ENCODE measurements at places on chromosomes 7 and 10.

DNA sequence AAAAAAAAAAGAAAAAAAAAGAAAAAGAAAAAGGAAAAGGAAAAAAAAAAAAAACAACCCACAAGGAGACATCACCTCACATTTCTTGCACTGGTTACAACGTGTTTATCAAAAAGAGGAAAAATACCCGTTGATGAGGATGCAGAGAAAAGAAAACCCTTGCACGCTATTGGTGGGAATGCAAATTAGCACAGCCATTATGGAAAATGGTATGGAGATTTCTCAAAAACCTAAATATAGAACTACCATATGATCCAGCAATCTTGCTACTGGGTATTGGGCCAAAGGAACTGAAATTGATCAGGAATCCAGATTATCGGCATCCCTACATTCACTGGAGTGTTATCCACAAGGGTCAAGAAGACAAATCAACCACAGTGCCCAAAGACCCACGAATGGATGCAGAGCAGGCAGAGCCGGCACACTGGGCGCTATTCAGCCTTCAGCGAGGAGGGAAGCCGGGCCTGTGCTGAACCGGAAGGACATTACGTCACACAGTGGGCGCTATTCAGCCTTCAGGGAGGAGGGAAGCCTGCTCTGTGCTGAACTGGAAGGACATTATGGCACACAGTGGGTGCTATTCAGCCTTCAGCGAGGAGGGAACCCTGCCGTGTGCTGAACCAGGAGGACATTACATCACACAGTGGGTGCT lies 258.7 kb downstream of the ZMYND11 start:
- DNase-seq, result no peak

- DNase-seq, result no peak
These were observed 25.2 kb downstream of the IRF5 start for GRCh38 chr7:128962899-128963298.

DNA sequence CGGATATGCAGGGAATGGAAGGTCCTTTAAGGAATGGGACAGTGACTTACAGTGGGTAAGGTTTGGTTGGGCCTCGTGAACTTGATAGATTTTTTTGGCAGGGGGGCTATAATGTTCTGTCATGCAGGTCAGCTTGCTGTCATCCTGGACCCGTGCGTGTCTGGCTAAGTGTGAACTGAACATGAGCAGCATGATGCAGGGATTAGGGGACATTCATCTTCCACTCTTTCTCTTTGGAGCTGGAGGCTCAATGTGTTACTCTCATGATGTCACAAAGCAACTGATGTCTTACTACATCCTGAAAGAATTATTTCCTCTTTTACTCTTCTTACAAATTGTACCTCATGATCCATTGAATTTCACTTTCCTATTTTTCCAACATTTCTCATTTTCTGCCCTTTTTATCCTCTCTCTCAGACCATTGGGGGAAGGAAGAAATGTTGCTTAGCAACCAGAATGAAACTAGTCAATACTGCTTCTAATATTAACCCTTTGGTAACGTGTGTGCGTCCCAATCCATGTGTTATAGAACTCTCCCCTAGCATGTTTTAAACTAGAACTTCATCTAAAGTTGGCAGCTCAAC lies 549.1 kb downstream of the LRMDA start:
- no peak for DNase-seq

GRCh38 chr10:57457972-57458512 lies 809.7 kb downstream of the IPMK start:
- no peak for DNase-seq

DNA sequence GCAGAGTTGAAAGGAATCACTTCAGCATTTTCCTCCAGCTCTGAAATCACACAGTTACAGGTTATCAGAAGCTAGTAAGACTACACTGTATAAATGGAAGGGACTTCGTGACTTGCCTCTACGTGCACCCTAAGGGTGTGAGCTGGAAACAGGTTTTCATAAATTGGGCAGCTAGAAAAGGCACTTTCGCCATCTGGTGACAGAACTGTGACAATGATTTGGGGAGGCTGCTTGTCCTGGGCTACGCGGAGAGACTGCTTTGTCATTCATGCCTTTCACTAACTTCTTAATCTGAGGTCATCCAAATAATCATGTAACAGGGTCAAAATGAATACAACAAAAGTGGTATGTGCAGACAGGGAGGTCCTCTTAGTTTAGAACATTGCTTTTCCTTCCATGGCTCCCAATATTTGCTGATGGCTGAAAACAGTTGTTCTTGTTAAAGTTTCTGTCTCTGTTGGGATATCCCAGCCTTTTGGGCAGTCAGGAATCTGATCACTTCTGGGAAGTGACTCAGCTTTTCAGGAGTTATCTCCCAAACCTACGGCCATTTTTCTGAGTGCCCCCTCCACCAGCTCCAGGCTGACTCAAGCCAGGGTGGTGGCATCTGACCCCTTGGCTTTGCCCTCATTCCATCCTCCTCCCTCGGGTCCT lies 17.8 kb downstream of the VWC2 start:
- no peak for DNase-seq

DNA sequence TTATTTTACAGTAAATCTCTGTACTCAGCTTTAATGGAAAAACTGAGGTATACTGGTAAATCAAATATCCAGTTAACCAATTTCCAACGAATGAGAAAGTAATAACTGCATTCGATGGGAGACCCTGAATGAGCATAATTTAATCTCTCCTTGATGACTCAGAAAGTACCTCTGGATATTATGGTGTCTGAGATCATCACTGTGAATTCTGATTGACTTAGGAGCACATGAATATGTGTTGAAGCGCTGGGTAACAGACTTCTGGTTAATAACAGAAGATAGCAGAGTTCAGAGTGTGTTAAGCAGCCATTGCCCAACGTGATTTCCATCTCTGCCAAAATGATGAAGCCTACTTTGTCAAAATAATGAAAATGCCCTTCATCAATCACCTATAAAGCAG lies 116.6 kb downstream of the NRP1 start:
- DNase-seq, result peak; percentile 13

DNA sequence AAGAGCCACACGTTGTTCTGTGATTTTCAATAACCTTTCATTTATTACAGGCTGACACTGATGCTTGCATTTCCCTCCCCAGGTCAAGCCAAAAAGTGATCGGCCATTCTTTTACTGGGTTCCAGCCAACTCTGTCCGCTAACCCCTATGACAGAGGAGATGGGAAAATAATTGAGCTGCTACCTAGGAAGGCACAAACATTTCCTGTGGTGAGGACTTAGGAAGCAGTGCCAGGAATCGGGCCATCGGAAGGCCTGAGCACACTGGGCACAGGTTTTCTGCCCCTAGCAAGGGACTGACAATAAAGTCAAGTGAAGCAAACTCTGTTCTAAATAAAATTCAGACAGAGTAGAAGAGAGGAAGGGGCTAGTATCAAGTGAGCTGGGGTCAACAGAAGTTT lies 313.0 kb upstream of the AOAH start:
- DNase-seq, result peak; percentile 88

GRCh38 chr7:28570970-28571288 lies 158.6 kb downstream of the CREB5 start:
- no peak for DNase-seq

- DNase-seq, result no peak
These were observed 86.4 kb upstream of the TRIL start for GRCh38 chr7:29044554-29044953.

- peak; percentile 19 for DNase-seq
These were observed 131.8 kb downstream of the SNX10 start for GRCh38 chr7:26423436-26423835.

- peak; percentile 63 for DNase-seq
These were observed 44.0 kb upstream of the HPSE2 start for GRCh38 chr10:99279626-99280111.

DNA sequence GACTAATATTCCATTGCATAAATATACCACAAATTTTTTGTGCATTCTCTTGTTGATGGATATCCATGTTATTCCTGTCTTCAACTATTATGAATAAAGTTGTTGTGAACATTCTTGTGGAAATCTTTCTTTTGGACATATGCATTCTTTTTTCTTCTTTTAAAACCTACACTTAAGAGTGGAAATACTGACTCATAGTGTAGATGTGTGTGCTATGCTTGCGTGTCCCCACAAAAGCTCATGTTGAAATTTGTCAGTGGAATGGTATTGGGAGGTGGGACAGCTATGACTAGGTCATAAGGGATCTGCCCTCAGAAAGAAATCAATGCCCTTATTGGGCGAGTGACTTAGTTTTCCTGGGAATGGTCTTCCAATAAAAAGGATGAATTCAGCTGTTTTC lies 203.6 kb upstream of the PRSS58 start:
- no peak for DNase-seq

GRCh38 chr10:14010101-14010558 lies 320.6 kb downstream of the FRMD4A start:
- peak; percentile 77 for DNase-seq

GRCh38 chr10:389261-389790 lies 254.1 kb downstream of the ZMYND11 start:
- no peak for DNase-seq

- no peak for DNase-seq
These were observed 63.0 kb upstream of the MGMT start for GRCh38 chr10:129404091-129404490.

DNA sequence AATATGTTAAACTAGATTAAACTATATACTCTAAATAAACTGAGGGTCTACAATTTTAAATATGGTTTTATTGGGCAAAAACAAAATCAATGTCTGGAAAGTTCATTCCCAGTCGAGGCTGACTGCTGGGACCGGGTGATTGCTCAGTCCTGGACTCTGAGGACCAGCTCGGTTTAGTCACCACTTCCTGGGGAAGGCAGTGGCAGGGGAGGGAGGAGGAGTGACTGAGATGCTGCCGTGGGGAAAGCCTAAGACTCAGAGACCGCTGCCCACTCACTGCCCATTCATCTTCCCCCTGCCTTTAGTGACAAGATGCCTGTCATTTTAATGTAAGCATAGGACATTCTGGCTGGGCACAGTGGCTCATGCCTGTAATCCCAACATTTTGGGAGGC lies 29.0 kb downstream of the ATOH7 start:
- no peak for DNase-seq

DNA sequence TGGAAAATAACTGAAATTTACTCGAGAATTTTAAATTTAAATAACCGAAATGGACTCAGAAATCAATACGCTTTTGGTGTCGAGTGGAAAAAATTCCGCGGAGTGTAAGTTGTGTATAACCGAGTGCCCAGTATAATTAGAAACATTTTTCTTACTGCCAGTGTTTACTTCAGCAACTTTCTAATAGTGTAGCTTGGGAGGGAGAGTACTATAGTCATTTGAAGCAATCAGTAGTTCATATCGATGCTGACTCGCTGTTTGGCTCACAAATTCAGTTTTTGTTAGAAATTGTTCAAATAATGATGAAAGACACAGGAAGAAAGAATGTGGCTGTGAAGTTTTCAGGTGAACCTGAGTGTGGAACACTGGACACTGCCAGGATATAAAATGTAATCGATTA lies 658.6 kb upstream of the FOXK1 start:
- DNase-seq, result no peak

- DNase-seq, result peak; percentile 93
These were observed 18.4 kb downstream of the SPOCK2 start for GRCh38 chr10:72069751-72070526.

DNA sequence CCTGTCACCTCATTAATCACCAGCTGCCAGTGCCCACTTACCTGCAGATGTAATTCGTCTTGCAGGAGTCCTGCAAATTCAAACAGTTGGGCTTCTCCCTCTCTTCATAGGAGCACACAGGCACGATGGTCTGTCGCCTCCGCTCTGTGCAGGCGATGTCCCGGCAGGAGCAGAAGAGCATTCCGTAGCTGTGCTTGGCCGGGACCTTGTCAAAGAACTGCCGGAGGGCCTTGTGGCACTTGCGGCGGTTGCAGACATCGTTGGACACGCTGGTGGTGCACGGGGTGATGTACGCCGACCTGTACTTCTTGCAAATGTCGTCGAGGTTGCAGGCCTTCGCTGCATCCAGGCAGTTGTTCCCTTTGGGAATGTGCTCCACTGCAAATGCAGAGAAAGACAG lies 147.8 kb downstream of the GFRA1 start:
- DNase-seq, result no peak

DNA sequence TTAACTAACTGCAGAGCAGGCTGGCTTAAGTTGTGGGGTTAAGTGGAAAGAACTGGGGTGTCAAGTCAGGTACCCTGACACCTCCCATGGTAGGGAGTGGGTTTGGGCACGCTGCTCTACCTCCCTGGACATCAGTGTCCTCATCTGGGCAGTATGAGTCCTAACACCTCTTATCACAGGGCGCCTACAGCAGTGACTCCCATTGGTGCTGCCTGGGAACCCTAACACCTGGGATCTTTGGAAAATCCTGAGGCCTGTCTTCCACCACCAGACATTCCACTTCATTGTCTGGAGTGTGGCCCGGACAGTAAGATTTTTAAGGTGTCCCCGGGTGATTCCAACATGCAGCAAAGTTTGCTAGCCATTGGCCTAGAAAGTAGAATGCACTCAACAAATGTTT lies 239.1 kb downstream of the SKAP2 start:
- no peak for DNase-seq

DNA sequence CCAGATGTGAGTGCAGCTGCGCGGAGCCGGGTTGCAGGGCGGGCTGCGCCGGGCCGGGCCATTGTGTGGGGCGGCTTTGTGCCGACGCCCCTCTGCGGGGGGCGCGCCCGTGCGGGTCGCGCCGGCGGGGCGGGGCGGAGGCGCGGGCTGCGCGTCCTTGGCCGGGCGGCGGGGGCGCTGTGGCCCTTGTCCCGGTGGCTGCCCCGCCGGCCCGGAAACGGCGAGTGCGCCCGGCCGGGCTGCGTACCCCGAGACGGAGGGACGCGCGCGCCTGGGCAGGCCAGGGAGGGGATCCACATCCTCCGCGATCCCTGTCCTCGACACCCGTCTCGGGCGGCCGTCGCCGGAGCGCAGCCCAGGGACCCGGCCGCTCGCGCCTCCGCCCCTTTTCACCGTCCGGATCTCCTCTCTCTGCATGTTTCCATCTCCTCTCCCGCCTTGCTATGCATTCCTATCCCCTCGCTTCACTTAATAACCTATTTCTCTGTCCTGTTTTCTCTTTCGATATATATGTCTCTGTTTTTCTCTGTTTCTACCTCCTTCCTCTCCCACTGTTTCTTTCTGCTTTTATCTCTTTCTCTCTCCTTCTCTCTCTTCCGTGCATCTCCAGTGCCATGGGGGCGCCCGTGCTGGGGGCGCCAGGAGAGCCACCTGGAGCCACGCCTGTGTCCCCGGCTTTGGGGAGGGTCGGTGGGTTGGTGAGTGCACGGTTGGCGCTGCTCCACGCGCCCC lies 765 bp downstream of the PFKFB3 start:
- peak; percentile 64 for DNase-seq

- DNase-seq, result no peak
These were observed 21.4 kb downstream of the MAD1L1 start for GRCh38 chr7:2211259-2211880.

GRCh38 chr7:141573511-141573910 lies 22.3 kb downstream of the AGK start:
- peak; percentile 47 for DNase-seq

DNA sequence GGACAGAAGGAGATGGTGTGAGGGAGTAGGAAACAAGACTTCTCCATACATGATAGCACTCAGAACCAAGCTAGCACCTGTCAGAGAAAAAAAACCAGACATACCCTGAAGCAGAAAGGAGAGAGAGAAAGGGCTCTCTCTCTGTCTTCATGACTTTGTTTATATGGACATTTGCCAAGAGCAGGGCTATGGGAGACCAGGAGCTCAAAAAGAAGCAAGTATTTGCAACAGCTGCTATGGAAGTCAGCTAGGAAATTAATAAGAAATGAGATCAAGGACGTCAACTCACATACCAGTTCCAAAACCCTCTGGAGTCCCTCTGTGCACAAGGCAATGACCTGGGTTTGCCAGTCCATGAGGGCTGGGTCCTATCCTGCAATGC lies 111.6 kb downstream of the SGMS1 start:
- DNase-seq, result no peak
